Effector memory CD8-positive, alpha-beta T cell (primary cell): ENCODE measurements at places on chromosomes 5 and 9.

DNA sequence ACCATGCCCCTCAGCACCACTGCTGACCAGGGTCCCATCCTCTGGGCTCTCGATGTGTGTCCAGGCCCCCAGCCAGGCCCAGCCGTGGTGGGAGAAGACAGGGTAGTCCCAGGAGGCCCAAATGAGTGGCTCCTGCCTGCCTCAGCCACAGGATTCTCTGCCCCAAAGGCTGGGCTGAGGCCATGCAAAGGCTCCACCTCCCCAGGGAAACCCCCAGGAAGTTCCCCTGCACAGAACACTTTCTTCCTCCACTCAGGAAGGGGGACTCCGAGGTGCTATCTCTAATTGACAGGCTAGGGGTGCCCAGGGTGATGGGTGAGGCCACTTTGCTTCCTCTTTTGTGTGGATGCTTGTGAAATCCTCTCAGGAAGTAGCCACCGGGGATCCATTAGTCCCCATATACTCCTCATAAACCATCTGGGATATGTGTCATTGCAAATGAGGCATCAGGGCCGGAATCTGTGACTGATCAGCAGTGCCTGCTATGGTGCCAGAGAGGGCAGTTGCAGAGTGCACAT is 23.1 kb upstream of the TDRD7 start:
- no peak for DNase-seq

- DNase-seq, result no peak
Observed at GRCh38 chr5:179963375-179963774, 55.7 kb upstream of the TBC1D9B start.

- no peak for DNase-seq
Observed at GRCh38 chr5:144142139-144142823, 28.2 kb downstream of the YIPF5 start.

DNA sequence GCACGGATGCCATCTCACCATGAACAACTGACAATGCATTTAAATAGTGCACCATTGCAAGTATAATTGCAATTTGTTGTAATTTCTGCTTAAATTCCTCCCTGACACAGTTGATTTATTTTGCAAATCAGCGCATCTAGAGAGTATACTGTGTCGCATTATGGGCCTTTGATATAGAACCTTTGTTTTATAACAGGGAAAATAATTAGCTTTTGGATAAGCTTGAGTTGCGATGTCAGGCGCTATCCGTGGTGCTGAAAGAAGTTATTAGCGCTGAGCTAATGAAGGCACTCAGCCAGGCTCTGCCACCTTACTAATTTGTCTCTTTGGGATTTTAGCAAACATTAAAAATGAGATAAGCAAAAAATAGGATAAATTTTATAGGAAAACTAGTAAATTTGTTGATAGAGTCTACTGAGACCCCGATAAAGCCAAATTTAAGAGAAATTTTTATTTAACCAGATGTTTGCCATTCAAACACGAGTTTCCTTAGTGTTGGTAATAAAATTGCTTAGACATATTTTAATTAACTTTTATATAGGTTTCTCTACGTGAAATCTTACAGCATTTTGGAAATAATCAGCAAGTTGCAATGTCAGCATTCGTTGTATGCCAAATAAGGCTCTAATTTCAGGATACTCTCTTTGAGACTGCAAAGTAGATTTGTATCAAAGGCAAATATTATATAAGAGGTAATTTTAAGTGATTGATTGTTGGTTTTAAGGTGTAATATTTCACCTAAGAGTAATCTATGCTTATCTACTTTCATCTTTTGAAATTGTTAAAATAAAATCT is 355.5 kb downstream of the TLR4 start:
- DNase-seq, result no peak

DNA sequence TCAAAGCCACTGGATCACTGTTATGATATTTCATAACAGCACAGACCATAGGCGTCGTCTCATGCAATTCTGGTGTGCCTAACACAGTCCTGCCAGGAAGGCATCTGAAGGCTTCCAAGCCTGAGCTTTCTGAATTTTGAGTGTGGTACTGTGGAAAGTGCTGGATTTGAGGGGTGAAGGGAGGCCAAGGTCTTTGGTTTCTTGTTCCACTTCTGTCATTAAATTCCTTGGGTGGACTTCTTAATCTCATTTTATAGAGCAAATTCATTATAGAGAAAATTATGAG is 441.3 kb upstream of the PIK3R1 start:
- no peak for DNase-seq
